ENCODE measurements at places on chromosomes 2 and 18.

DNA sequence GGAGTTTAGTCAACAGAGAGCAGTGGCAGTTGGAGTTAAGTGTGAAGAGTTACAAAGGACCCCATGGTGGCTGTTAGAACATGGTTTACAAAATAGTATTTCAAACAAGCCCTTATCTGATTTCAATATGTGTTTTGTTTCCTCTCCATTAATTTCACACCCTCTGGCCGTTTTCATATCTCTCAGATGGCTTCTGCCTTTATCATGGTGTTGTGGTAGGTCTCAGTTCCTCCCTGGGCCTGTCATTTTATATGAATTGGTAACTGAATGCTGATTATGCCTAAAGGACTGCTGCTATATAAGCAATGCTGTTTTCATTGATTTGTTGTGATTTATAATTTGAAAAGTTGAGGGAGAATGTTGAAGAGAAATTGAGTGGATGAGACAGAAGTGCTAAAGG, 686.7 kb downstream of the NYAP2 start:
- DNase-seq, result no peak

- DNase-seq, result no peak
Observed at GRCh38 chr2:28084564-28084963, 194.0 kb downstream of the BABAM2 start.

- DNase-seq, result no peak
Observed at GRCh38 chr18:45050712-45051601, 370.3 kb downstream of the SETBP1 start.

GRCh38 chr2:161373942-161374341, 42.2 kb upstream of the TBR1 start:
- no peak for DNase-seq

GRCh38 chr2:186946896-186947467, 98.0 kb upstream of the ZSWIM2 start:
- no peak for DNase-seq

DNA sequence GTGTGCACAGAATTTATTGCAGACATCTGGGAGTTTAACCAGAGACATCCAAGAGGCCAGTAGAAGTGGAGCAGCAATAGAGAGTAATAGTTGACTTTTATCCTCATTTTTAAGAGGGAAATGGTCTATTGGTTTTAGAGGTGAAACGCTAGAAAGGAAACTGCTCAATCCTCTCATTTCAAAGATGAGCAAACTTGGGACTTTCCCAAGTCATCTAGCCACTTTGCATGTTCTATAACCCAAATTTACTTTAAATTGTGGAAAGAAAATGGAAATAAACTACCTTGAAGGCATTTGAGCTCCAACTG, 601.7 kb downstream of the ARHGAP15 start:
- peak; percentile 78 for DNase-seq

GRCh38 chr2:71605781-71606241, 152.4 kb downstream of the DYSF start:
- DNase-seq, result no peak

DNA sequence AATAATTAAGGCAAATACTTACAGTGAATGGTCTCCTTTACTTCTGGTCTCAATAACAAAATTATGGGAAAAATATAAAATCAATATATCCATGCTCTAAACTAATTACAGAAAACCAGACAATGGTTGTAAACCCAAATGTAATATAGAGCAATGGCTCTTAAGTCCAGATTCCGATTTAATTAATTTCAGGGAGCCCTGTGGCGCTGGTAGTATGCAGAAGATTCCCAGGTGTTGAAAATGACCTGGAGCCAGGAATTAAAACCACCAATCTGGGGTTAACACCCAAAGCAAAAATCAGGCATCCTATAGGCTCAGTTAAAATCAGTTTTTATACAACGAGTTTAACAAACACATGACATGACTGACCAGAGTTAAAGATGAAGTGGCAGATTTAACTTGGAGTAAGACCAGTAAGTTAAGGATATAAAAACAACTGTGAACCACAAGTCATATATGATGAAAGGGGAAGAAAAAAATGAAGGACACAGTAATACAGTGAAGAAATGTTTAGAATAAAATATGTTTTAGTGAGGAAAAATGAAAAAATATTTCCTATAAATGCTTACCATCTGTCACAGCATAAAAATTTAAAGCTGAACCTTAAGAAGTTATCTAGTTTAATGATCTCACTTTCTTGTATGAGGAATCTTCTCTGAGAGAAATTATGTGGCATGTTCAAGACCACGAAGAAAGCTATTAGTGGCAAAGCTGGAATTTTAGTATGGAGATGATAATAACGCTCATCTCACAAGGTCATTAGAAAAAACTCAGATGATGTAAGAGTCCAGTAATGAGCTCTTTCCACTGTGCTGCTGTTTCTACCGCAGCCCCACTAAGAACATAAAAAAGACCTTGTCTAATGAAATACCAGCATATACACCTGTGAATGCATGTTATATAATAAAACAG, 45.8 kb upstream of the FLACC1 start:
- no peak for DNase-seq

DNA sequence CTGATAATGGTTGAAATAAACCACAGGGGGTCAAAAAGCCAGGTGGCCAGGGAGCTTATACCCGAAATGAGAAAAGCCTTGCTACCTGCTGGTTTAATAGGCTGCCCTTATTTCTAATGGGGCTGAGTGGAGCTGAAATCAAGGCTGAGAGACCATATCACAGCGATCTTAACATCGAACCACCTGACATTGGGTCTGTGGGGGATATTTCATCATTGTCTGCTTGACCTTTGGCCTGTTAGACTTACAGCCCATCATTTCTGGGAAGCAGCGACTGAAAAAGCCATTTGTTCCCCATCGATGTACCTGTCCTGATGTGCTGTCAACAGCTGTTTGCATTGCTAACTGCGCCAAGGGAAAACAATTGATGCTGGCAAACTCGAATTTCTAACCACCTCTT, 199.7 kb upstream of the SLC14A2 start:
- DNase-seq, result no peak

DNA sequence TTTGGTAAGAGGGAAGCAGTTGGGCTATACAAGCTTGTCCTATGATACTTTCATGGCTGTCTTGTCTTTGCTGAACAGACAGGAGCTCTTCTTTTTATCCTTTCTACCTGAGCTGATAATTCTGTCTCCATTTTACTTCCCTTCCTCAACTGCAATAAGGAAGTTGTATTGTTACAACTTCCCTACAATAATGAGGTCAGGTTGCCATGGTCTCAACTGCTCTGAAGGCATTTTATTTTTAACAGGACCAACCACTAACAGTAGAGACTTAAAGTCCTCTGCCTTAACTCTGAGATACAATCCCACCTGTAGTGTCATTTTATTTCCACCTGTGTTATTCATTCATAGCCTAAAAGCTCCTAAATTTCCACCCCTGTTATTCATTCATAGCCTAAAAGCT, 118.6 kb upstream of the PGAP1 start:
- no peak for DNase-seq

DNA sequence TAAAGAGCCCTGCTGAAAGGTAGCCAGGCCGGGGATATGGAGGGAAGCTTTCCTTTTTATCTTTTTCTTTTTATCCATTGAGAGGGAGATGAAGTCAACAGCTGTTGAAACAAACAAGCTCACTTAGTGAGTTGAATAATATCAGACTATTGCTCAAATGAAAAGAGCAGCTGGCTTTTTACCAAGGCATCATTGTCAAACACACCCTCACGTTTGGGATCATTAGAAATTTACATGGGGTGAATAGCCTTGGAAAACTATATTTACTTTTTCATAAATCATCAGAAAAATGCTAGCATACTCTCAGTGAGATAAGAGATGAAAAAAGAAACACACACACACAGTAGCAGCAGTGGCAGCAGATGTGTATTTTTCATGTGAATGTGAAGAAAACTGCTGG, 71.5 kb upstream of the HNMT start:
- no peak for DNase-seq

- DNase-seq, result no peak
Observed at GRCh38 chr18:64528646-64529045, 379.8 kb upstream of the LINC00305 start.

DNA sequence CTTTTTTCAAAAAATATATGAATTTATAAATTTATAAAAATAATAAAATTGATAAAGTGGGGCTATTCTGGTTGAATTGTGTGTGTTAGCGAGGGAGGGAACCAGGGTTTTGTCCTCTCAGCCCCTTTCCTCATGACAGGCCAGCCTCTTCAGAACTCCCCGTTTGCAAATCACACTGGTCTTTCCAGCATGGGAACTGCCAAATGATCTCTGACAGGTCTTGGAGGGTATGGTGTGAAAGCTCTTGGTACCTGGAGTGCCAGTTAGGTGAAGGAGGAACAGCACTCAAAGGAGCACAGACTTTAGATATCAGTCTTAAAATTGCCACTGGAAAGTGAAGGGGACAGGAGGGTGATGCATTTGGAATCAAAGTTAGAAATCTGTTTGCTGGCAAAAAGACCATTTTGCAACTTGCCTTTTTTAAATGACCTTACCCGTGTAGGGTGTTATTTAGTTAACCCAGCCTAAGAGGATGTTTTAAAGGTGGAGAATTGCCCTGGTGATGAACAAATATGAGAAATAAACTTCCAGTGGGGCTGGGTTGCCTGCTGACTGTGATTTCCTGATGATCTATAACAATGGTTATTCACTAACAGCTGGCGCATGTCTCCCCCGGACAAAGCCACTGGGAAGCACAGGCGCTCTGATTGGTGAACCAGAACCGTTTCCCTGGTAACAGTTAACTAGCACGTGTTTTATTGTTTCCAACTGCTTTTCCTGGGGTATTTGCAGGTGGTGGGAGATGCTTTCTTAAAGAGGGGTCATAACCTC, 85.3 kb upstream of the EFEMP1 start:
- no peak for DNase-seq

DNA sequence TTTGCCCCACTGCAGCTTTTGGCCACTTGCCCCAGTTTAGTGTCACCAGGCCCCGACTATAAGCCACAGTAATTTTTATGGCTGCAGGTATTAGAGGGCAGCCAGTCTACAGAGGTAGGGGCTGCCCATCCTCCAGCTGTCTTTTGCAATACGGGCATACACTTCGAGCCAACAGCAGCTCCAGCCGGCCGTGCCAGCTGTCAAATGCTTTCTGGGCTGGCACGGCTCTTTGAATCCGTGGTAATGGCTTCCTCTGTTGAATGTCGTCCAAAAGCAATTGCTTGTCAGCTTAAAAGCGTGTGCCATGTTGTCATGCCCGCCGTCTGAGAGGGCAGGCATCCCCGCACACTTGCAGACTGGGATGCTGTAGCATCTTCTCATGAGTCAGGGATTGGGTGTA, 41.3 kb downstream of the BCL2L11 start:
- DNase-seq, result no peak

DNA sequence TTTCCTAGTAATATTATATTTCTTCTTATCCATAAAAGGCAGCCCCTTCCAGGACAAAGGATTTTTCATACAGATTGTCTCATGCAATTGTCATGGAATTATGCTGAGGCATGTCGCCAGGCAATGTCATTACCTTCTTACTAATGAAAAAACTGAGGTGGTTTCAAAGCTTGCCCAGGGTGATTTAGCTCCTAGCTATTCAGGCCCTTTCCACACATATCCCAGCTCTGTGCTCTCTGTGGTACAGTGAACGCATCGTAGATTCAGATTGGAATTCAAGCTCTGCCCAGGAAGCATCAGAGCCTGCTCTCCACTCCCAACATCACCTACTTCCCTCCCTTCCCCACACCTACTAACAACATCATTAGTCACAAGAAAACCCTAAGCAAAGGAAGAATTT, 60.1 kb downstream of the ATP8B1 start:
- no peak for DNase-seq

GRCh38 chr18:49910019-49910418, 96.7 kb upstream of the ACAA2 start:
- no peak for DNase-seq

- no peak for DNase-seq
Observed at GRCh38 chr18:48679236-48679635, 140.4 kb downstream of the CTIF start.

DNA sequence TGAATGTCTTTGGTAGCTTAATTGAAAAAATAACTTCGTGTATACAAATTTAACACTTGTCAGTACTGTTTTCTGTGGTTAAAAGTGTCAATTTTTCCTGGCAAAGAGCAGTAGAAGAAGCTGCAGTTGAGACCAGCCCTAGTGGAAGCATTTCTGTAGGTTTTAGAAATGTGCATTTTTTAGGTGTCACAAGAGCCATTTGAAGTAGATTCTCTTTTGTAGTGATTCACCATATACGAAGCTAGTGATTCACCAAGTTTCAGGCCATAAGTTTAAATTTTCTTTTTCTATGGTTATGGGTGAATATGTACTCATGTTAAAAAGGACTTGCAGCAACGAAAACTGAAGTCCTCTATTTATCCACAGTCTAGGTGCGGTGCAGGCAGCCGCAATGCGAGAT, 4.2 kb downstream of the NABP1 start:
- no peak for DNase-seq

DNA sequence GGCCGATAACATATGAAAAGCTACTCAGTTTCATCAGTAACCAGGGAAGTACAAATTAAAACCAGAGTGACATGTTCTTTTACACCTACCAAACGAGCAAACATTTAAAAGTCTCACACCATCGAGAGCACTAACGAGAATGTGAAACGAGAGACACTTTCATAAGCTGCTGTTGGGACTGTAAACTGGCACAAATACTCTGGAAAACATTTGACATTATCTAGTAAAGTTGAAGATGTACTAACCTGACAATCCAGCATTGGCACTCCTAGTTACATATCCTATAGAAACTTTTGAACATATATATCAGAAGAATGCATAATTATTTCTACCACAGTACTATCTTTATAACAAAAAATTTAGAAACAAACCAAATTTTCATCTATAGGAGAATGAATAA, 28.1 kb downstream of the NBAS start:
- no peak for DNase-seq

DNA sequence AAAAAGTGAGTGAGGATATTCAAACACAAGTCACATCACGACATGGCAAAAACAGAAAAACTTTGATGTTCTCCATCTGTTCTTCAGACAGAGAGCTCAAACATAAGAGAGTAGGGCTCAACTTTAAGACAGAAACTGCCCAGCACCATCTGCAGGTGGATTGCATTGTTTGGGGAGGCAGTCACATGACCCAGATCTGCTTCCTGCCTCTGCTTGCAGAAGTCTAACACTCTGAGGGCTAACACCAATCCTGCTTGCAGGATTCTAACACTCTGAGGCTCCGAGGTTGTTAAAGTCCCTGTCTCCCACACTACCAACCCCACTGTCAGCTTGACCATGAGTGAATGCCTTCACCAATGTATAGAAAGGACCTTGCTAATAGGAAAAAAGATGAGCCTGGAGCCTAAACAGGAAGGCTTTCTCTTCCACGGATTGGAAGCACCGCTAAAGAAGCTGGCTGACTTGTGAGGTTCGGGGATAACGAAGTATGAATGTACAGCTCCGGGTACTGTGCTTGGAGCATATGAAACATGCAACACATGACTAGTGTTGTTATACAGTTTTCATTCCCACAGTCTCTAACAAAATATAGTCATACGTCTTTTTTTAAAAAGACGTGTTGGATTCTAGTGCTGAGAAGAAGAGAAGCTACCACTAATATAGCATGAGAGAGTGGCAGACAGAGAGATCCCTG, 176.6 kb upstream of the CREB1 start:
- DNase-seq, result no peak

GRCh38 chr18:51654488-51655326, 457.2 kb upstream of the MEX3C start:
- DNase-seq, result no peak

- peak; percentile 39 for DNase-seq
Observed at GRCh38 chr18:80159713-80160636, 50.9 kb downstream of the ADNP2 start.
